ENCODE measurements at places on chromosomes 5 and 9.

DNA sequence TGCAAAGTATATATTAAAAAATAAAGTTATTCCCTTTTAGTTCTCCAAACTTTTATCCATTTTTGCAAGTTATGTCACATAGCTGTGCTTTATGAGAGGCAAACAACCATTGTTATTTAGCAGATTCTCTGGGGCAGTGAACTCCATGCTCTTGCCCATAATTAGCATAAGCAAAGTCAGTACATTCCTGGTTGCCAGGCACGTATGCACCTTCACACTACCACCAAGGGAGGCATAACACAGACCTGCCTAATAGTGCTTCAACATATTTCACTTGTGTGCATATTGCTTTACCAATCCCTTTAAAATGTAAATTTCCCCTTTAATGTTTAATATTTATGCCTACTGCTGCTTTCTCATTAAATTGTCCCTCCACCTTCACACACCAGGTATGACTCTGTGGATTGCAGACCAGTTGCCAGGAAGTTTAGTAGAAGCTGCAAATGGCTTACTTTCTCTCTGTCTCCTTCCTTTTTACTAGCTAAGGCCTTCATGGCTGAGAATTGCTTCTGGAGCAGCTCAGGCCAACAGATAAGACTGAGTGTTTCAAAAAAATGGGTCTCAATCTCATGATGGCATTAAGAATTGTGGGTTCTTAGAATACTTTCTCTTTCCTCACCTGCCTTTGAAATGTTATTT is 388.2 kb downstream of the PRR16 start:
- no peak for DNase-seq

DNA sequence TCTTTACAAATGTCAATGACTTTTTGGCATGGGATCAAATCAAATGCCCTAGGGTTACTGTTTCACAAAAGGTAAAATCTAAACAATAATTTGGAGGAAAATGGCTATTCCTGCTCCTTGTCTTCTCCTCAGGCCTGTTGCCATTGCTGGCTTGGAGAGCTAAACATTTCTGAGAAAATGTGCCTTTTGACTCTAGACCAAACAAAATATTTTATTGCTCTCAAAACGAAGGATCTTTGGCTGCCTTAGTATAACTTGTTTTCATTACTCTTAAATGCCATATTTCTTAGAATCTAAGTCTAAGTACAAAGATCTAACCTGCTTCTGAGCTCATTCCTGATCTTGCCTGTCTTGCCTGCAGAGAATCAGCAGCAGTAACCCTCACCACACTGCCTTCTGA is 116.6 kb downstream of the MUSK start:
- no peak for DNase-seq

DNA sequence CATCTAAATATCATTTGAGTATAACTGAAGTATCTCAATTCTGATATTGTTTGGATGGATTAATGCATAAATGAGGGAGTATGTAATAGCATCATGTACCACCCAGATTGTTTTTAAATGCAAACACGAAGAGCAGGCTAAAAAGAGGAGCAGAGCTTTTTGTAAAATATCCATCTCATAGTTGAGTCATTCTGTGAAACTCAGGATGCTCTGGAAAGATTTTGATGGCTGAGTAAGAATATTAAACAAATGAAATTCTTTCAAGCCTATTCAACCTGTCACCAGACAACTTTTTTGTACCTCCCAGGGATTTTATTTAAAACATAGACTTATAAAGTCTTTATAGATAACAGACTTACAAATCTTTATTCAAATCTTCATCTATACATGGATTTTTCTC is 625.9 kb downstream of the TLE4 start:
- DNase-seq, result no peak

- peak; percentile 60 for DNase-seq
Measured at GRCh38 chr5:98927989-98928872, 576 bp downstream of the CHD1 start.

DNA sequence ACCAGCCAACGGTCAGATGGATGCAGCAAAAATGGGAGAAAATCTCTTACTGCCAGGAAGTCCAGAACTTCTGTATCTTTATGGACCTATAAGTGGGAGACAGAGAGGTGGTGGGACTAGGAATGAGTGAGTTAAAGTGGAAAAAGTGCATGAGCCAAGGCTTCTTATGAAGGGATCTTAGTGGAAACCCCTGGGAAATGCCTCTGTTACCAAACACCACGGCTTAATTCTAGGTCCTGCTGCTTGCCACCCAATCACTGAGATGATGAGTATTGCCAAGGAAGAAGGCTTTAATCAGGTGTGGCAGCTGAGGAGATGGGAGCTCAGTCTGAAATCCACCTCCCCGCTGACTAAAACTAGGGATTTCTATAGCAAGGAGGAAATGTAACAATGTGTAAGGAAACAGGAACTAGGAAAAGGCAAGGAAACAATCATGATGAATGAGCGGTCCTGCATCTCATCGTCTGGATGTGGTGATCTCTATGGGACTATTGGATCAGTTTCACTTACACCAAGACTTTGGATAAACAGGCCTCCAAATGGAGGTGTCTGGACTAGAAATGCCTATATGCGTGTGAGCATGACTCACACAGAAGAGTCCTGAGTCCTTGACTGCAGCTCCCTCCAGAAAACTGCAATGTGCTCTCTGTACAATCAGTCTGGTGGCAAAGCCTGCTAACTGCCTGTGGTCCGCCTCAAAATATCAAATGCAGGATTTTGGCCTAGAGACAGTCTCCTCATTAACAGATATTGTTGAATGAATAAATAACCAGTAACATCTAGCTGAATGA is 98.2 kb upstream of the PRR16 start:
- DNase-seq, result no peak

DNA sequence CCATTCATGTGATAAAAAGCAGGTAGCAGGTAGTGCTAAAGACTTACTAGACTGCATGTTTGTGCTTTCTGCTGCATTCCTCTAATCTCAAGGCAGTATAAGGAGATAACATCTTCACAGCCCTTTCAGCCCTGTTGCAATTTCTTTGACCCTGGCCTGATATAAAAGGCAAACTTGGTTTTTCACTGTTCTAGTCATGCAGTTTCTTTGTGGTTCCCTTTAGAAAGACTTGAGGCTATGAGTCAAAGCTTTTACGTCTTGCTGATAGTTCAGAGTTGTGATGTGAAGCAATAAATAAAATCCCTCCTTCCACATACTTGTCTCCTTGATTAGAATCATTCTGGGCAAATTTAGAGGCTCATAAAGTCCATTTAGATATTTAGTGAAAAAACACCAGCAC is 88.6 kb upstream of the CDKN2B start:
- DNase-seq, result no peak

DNA sequence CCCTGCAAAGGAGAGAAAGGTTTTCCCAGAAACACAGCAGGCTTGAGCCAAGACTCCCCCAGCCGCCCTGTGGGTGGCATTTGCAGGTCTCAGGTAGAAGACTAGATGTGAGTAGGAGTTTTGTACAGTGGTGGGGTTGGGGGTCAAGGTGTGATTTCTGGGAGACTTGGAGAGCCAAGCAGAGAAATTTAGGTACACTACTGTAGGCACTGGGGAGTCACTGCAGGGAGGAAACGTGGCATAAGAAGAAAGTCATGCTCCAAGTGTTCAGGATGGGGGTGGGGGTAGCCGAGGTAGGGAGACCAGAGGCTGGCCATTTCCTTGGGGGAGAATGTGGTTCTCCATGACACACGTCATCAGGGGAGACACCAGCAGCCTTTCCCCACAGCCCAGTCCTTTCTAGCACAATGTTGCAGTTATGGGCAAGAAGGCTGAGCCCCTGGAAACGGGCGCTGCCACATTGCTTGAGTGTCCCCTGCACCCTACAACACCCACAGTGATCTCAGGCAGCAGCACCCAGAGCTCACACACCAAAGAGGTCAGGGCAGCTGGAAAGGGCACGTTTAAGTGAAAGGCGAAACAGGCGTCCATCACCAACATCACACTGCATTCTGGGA is 210.5 kb downstream of the FSTL4 start:
- DNase-seq, result no peak

DNA sequence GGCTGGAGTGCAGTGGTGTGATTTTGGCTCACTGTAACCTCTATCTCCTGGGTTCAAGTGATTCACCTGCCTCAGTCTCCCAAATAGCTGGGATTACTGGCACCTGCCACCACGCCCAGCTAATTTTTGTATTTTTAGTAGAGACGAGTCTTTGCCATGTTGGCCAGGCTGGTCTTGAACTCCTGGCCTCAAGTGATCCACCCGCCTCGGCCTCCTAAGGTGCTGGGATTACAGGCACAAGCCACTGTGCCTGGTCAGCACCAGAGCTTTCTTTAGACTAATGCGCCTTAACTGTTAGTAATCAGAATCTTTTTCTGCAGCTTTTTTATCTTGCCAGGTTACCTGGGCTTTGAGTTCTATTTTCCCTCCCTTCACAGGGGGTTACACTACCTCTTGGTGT is 18.4 kb downstream of the PTGS1 start:
- DNase-seq, result no peak

- DNase-seq, result no peak
Measured at GRCh38 chr5:126438267-126438666, 15.1 kb downstream of the GRAMD2B start.

GRCh38 chr9:37639109-37639762 is 11.5 kb upstream of the FRMPD1 start:
- no peak for DNase-seq

- DNase-seq, result peak; percentile 77
Measured at GRCh38 chr9:124771867-124772679, 962 bp upstream of the NR6A1 start.

DNA sequence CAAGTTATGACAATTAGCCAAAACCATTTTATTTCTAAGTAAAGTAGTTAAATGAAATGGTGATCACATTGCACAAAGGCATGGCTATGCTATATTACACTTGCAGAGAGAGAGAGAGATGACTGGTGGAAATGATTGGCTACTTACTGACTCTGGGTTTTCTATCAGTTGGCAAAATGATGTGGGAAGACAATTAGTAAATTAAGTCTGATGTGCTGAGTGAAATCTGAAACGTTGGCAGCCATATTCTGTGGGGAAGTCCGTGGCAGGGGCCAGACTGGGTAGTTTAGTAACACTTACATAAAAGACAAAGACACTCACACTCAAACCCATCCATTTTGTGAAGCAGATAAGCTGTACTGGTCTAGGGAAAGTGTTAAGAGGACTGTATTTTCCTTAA is 61.6 kb downstream of the ANXA1 start:
- DNase-seq, result no peak

DNA sequence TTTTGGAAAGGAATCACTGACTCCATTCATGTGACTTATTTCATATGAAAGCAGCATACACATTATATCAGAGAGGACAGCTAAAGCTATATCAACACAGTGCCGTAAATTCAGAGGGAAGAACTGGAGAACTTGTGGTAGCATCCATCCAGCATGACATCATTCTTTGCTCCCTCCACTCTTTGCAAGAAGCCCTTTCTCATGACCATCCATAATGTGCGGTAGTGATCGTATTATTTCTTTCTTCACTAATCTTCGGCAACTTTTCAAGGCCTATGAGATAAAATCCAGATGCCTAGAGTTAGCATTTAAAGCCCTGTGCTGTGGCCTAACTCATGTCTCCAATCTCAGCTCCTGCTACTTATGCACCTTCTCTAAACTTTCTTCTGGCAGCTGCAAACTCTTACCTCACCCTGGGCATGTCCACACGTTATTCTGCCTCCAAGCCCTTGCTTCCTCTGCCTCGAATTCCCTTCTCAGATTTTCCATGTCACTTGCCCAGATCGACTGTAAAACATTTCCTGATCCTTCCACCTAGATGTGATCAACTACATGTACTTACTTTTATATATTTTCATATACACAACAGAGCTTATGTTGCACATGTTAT is 307.3 kb upstream of the SGCD start:
- DNase-seq, result no peak

GRCh38 chr5:4579679-4580078 is 560.5 kb upstream of the ADAMTS16 start:
- no peak for DNase-seq

Measured in myocyte (in vitro differentiated cells).